ENCODE measurements at places on chromosomes 12 and 14.
A peak's percentile ranks its signal among the peaks of the same experiment; 100 is the strongest.

- H3K27me3 ChIP-seq: no peaks in the 10 kb centered on the region
- no peak for DNase-seq
- H3K27ac ChIP-seq: no peak overlapping the region
- H3K36me3 ChIP-seq: peaks cover 46% of the 10 kb centered on the region
- H3K4me1 ChIP-seq: no peaks in the 10 kb centered on the region
Observed at GRCh38 chr14:67787673-67788072, 28.7 kb downstream of the ZFYVE26 start.

- no peaks in the 10 kb centered on the region for H3K27me3 ChIP-seq
- no peak overlapping the region for H3K4me3 ChIP-seq
- no peak for DNase-seq
- peaks cover 9% of the 10 kb centered on the region for H3K36me3 ChIP-seq
- no peak overlapping the region for H3K27ac ChIP-seq
- no peaks in the 10 kb centered on the region for H3K4me1 ChIP-seq
Observed at GRCh38 chr12:98612696-98613334, 19.3 kb downstream of the SLC25A3 start.

DNA sequence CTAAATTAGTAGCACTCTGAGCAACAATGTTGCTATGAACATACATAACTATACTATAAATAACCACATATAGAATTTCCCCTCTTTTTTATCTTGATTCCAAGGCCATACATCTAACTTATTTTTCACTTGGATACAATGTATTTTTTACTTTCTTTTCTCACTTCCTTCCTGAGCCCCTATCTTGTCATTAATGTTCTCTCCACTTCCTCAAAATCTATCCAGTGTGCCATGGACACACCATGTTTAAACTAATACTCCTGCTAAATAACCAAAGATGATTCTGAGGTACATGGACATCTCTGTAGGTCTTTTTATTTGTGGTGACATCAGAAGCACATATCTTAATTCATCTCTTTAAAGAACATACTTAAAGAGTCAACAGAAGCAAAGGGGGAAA, 251.2 kb downstream of the C12orf42 start:
- DNase-seq: no peak
- no peak overlapping the region for H3K4me3 ChIP-seq
- H3K4me1 ChIP-seq: no peaks in the 10 kb centered on the region
- H3K27ac ChIP-seq: no peak overlapping the region
- H3K36me3 ChIP-seq: no peaks in the 10 kb centered on the region

- H3K36me3 ChIP-seq: no peaks in the 10 kb centered on the region
- peaks cover 23% of the 10 kb centered on the region for H3K27me3 ChIP-seq
- H3K4me3 ChIP-seq: no peak overlapping the region
- peak; percentile 69 for DNase-seq
- H3K4me1 ChIP-seq: no peaks in the 10 kb centered on the region
- no peak overlapping the region for H3K27ac ChIP-seq
Observed at GRCh38 chr12:130761537-130762318, 45.6 kb upstream of the RIMBP2 start.

DNA sequence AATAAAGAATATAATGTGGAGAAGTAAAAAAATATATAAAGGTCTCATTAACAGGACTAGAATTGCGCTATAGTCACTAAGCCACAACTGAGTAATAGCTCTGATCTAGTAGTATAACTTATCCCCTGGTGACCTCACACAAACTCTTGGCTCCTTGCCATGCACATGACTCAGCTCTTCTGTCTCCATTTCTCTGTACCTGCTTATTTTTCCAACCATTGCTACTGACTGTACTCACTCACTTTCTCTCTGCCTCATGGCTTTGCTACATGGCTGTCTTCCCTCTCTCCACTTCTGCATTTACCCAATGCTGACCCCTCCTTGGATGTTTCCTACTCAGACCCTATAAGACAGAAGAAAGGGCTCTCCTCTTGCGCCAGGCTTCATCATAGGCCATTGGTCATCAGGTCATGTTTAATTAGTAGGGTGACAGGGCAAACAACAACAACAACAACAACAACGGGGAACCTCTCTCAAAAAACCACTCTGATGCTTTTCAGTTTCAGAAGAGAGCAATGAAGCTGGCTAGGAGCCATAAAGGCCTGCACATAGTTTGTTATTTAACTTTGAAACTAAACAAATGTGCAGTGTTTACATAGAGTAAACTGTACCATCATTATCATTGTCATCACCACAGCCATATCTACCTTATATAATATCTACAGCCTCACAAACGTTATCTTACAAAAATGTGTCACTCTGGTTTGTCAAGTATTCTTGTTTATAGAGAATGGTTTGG, 25.6 kb upstream of the KRAS start:
- peak; percentile 48 for DNase-seq
- H3K36me3 ChIP-seq: no peaks in the 10 kb centered on the region
- H3K27ac ChIP-seq: peak overlapping the region; percentile 40
- peaks cover 13% of the 10 kb centered on the region for H3K4me1 ChIP-seq
- H3K27me3 ChIP-seq: no peaks in the 10 kb centered on the region
- no peak overlapping the region for H3K4me3 ChIP-seq

GRCh38 chr14:94124582-94125377, 4.6 kb downstream of the IFI27L2 start:
- no peak for DNase-seq
- H3K27ac ChIP-seq: no peak overlapping the region
- peaks cover 11% of the 10 kb centered on the region for H3K27me3 ChIP-seq
- peaks cover 9% of the 10 kb centered on the region for H3K4me1 ChIP-seq
- no peak overlapping the region for H3K4me3 ChIP-seq
